ENCODE measurements at places on chromosomes 11 and 22. TPM values are rescaled to one million over a fixed set of nuclear protein-coding genes. Genes with fewer than 3 reads are reported as not detected.

DNA sequence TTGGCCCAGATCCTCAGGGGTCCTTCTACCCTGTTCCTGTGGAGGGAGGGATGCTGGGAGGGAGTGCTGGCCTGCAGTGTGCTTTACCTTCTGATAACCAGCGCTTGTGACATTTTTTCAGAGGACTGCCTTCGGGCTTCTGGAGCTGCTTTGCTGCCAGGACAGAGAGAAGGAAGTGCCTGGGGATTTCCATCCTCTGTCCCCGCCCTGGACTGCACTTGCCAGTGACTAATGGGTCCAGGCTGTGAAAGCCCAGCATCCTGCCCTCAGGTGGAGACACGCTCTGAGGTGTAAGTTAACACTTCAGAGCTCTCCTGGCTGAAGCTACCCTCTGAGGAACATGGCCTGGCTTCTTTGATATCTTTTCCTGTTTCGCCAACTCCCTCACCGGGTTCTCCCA lies 158.7 kb upstream of the SYT13 start:
- no peak for DNase-seq

Gene OR51A2
- total RNA-seq, result not detected

Gene NADSYN1
- total RNA-seq, result 66.7 TPM

Gene DERL3
- 0.54 TPM for total RNA-seq

Gene TMEM121B
- total RNA-seq, result 1.5 TPM

Gene C11orf42
- not detected for total RNA-seq

DNA sequence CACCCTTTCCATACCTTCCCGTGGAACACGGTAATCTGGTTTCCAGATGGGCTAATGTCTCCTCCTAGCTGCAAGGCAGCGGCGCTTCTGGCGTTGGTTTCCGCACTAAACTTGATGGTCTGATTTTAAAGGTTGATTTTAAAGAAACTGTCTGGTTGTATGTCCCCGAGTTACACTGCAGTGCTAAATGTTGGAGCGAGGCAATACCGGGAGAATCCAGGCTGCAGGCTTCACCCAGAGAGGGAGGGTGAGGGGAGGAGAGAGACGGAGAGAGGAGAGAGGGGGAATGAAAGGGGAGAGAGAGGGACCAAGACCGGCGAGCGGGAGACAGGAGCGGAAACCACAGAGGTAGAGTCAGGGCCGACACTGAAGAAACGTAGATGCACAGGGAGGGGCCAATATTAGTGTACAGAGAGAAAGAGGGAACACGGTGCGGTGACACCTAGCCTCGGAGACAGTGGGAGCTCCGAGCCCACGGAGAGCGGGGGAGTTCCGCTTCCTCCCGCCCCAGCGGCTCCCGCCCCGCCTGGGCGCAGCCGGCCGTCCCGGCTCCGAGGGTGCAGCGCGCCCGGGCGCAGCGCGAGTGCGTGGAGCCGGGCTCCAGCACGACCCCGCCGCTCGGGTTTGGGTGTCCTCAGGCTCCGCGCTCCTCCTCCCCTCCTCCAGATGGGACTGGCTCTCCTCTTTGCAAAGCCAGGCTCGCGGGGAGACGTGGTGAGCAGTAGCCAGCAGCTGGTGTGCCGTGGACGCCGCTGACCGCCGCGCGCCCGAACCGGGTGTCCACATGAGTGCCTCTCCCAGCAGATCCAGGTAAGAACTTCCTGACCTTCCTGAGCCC lies 71.9 kb upstream of the GRAMD1B start:
- no peak for DNase-seq

DNA sequence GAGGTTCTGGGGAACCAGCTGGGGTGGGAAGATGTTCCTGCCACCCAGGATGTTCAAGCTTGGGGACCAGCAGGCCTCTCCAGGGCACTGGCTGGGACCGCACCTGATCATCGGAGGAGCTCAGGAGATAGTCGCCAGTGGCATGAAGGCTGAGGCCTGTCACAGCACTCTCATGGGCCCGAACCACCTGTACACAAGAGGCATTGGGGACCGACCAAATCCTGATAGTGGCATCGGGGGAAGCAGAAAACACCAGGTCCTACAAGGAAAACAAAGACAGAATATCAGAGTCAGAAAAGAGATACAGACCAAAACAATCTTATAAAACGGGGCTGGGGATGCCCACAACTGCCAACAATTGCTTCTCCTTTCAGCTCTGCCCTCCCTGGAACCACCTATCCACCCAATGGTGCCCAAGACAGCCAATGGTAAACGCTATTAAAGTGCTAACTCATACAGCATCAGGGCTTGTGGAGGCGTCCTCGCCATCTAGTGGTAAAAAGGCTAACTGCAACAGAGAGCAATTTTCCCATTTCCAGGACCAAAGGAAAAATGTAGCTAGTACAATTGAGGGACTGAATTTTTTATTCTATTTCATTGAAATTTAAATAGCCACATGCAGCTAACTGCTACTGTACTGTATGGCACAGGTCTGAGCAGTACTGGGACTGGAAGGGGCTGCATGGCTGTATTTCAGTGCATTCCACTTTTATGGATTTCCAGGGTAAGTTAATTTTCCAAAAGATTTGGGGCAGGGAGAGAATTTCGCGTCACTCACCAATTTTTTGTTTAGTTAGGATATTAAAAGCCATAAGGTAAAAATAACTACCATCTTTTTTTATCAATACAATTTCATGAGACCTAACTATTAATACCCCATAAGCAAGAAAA lies 7.1 kb downstream of the PRPF19 start:
- DNase-seq, result no peak

Gene OVCH2
- total RNA-seq, result not detected

Gene RBM4B
- 17.4 TPM for total RNA-seq

DNA sequence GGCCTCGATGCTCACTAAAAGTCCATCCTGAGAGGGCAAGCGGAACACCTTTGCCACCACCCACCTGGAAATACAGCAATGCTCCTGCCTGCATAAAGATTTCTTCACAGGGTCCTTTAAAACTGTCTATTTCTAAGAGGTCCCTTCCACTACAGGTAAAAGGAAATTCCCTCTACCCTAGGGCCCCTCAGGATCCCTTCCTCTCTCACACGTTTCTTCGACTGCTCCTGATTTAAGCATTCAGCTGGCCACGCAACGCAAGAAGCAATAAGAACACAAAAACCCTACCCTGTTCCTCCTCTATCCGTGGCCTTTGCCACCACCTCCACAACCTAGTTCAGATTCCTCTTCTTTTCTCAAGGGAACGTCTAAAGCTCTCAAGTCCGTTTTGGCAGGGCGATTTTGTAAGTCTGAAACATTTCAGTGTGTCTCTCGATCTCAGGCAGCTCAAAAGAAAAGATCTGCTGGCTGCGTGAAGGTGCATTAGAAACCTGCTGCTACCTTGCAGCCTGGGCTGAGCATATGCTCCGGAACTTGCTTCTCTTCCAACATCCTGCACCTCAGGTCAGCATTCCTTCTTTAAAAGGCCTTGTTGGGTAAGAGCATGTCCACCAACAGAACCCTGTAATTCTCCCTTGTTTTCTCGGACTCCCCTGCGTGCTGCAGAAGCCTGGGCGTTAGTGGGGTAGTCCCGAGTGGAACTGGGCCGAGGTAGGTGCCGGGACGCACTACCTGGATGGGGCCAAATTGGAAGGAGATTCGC lies 1.6 kb downstream of the LGR4 start:
- no peak for DNase-seq

DNA sequence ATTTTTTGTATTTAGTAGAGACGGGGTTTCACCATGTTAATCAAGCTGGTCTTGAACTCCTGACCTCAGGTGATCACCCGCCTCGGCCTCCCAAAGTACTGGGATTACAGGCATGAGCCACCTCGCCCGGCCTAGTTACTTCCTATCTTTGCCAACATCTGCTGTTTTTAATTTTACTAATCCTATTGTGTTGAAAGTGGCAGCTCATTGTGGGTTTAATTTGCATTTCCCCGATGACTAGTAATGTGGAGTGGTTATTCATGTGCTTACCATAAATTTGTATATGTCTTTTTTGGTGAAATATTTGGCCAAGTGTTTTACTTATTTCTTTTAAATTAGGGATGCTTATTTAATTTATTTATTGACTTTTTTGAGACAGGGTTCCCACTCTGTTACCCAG lies 74.2 kb upstream of the SLC25A18 start:
- no peak for DNase-seq

Gene HOATZ
- total RNA-seq, result not detected

- no peak for DNase-seq
Measured at GRCh38 chr11:6567371-6567745, 36.1 kb downstream of the RRP8 start.

Gene FAM180B
- not detected for total RNA-seq

Measured in kidney epithelial cell (primary cell).